ENCODE measurements at places on chromosomes 3 and 15.
A peak's percentile ranks its signal among the peaks of the same experiment; 100 is the strongest.

DNA sequence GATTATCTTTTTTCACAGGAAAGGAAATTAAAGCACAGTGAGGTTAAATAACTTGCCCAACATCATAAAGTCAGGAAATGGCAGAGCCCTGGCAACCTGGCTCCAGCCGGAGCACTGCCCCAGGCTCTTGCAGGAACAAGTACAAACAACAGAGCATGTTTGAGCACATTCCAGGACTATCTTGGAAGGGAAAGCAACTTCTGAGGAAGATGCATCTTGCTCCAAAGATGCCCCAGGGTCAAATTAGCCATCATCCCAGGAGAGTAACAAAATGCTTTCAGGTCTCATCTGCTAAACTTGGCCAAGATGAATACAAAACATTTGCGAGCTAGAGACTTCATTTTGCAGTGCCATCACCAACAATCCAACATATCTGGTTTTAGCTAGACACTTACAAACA lies 162.4 kb upstream of the LRRN1 start:
- DNase-seq = no peak
- H3K27me3 ChIP-seq = no peaks in the 10 kb centered on the region
- H3K4me1 ChIP-seq = no peaks in the 10 kb centered on the region
- H3K4me3 ChIP-seq = no peak overlapping the region

- peaks cover 18% of the 10 kb centered on the region for H3K4me1 ChIP-seq
- H3K36me3 ChIP-seq = no peaks in the 10 kb centered on the region
- DNase-seq = no peak
- no peak overlapping the region for H3K4me3 ChIP-seq
- peaks cover 11% of the 10 kb centered on the region for H3K27me3 ChIP-seq
Measured at GRCh38 chr15:59307165-59307537, 65.5 kb downstream of the MYO1E start.

DNA sequence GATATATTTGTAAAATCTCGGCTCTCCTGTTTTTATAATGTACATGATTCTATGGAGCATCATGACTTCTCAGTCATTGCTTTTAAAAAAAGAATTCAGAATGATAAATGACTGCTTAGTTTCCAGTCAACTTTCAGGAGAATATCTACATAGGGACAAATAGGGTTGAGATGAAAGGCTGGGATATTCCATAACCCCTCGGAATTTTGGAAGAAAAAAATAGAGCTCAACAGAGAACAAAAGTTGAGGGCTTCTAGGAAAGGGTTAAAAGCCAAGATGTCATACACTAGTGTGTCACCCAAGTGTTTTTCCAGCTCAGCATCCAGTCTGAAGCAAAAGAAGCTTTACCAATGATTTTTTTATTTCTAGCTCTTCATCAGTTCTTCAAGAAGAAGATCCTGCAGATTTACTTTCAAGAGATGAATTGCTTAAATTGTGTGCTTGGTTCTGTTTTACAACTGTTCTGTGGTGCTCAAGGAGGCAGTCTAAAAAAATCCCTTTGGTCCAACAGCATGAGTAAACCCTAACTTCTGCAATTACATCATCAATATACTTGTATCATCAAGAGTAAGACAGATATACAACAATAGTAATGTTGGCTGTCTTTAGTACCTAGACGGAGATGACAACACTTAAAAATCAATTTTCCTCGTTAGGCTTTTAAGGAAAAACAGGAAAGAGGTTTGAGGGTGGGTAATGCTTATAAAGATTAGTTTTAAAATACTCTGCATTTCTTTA lies 979 bp downstream of the UNC13C start:
- DNase-seq = no peak
- peaks cover 21% of the 10 kb centered on the region for H3K27me3 ChIP-seq
- H3K36me3 ChIP-seq = no peaks in the 10 kb centered on the region
- H3K4me1 ChIP-seq = no peaks in the 10 kb centered on the region
- no peak overlapping the region for H3K27ac ChIP-seq

GRCh38 chr15:88257311-88258092 lies 963 bp upstream of the NTRK3 start:
- peaks cover 68% of the 10 kb centered on the region for H3K27me3 ChIP-seq
- no peaks in the 10 kb centered on the region for H3K36me3 ChIP-seq
- peaks cover 12% of the 10 kb centered on the region for H3K4me1 ChIP-seq
- DNase-seq = no peak
- H3K4me3 ChIP-seq = peak overlapping the region; percentile 76

- no peaks in the 10 kb centered on the region for H3K36me3 ChIP-seq
- no peaks in the 10 kb centered on the region for H3K27me3 ChIP-seq
- peak overlapping the region; percentile 61 for H3K27ac ChIP-seq
- no peak for DNase-seq
Measured at GRCh38 chr3:143295201-143296080, 175.9 kb downstream of the CHST2 start.

DNA sequence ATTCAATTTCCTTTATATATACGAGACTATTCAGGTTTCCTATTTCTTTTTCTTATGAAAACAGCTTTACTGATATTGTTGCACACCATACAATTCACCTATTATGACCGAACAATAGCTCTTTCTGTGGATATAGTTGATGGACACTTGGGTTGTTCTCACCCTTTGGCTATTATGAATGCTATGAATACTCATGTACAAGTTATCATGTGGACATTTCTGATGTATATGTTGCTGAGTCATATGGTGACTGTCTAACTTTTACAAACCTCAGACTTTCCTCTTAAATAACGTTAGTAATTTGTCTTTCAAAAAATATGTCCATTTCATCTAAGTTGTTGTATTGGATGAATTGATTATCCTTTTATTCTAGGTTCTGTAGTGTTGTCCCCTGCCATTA lies 15.7 kb upstream of the USF3 start:
- H3K27ac ChIP-seq = no peak overlapping the region
- no peak overlapping the region for H3K4me3 ChIP-seq
- H3K36me3 ChIP-seq = peaks cover 13% of the 10 kb centered on the region
- peaks cover 26% of the 10 kb centered on the region for H3K27me3 ChIP-seq
- peaks cover 6% of the 10 kb centered on the region for H3K4me1 ChIP-seq

- H3K27ac ChIP-seq = no peak overlapping the region
- no peaks in the 10 kb centered on the region for H3K27me3 ChIP-seq
- no peak for DNase-seq
- peaks cover 4% of the 10 kb centered on the region for H3K4me1 ChIP-seq
- H3K4me3 ChIP-seq = no peak overlapping the region
Measured at GRCh38 chr3:47291158-47291753, 8.5 kb downstream of the KLHL18 start.

- no peaks in the 10 kb centered on the region for H3K4me1 ChIP-seq
- H3K27ac ChIP-seq = no peak overlapping the region
- no peaks in the 10 kb centered on the region for H3K36me3 ChIP-seq
- peaks cover 27% of the 10 kb centered on the region for H3K27me3 ChIP-seq
- no peak overlapping the region for H3K4me3 ChIP-seq
Measured at GRCh38 chr3:169356284-169356955, 307.1 kb downstream of the MECOM start.

GRCh38 chr3:5017925-5018531 lies 38.8 kb downstream of the BHLHE40 start:
- H3K36me3 ChIP-seq = no peaks in the 10 kb centered on the region
- no peak overlapping the region for H3K4me3 ChIP-seq
- H3K27ac ChIP-seq = peak overlapping the region; percentile 67
- peaks cover 82% of the 10 kb centered on the region for H3K4me1 ChIP-seq
- H3K27me3 ChIP-seq = no peaks in the 10 kb centered on the region
- DNase-seq = no peak

DNA sequence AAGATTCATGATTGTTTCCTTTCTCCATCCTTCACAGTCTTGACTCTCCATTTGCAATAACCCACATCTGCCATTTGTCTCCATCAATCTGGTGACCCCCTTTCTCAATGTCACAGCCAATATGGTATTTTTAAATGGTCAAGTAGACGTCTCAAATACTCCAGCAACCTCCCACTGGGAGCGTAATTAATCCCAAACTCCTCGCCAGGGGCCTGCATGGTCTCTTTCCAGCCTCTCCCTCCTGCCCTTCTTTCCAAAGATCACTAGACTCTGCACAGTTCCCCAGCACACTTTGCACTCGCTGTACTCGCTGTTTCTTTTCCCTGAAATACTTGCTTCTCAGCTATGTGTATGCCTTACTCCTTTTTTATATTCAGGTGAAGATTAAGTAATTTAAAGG lies 115.3 kb downstream of the PLCH1 start:
- no peak overlapping the region for H3K27ac ChIP-seq
- H3K4me3 ChIP-seq = no peak overlapping the region
- H3K36me3 ChIP-seq = no peaks in the 10 kb centered on the region
- no peak for DNase-seq
- H3K27me3 ChIP-seq = peaks cover 3% of the 10 kb centered on the region
